Right renal pelvis (tissue), 4 donors: ENCODE measurements at places on chromosomes 1 and 21. TPM values are rescaled to one million over a fixed set of nuclear protein-coding genes. Genes with fewer than 3 reads are reported as not detected.

PLA2G2C gene
- 0.30 TPM for polyA plus RNA-seq

FCRL2 gene
- 0.04 TPM for polyA plus RNA-seq

RGS8 gene
- polyA plus RNA-seq = not detected

ADCY10 gene
- 0.53 TPM for polyA plus RNA-seq

ARID4B gene
- polyA plus RNA-seq = 51.8 TPM

GRCh38 chr1:43705334-43705733 lies 2.0 kb upstream of the ST3GAL3 start:
- DNase-seq = no peak

DNA sequence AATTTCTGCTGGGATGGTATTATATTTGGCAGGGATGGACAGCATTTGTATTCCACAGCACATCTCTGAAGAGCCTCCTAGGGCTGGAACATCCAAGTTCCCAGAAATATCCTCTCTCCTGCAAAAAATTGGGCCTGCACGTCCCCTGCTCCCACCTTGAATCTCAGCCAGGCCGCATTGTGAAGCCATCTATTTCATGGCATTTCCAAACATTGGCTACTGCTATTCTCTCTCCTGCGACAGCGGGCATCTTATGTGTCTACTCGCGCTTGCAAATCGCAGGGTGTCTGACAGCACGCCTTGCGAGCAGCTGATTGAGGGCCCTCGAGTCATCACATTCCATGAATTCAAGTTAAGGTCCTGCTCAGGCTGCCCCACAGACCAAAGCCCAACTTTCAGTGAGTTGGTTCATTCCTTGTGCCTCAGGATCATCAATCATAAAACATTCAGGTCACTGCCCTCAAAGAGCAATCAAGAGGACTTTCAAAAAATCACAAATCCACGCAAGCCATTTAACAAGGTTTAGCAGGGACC lies 15.8 kb downstream of the RGS8 start:
- DNase-seq = no peak

DNA sequence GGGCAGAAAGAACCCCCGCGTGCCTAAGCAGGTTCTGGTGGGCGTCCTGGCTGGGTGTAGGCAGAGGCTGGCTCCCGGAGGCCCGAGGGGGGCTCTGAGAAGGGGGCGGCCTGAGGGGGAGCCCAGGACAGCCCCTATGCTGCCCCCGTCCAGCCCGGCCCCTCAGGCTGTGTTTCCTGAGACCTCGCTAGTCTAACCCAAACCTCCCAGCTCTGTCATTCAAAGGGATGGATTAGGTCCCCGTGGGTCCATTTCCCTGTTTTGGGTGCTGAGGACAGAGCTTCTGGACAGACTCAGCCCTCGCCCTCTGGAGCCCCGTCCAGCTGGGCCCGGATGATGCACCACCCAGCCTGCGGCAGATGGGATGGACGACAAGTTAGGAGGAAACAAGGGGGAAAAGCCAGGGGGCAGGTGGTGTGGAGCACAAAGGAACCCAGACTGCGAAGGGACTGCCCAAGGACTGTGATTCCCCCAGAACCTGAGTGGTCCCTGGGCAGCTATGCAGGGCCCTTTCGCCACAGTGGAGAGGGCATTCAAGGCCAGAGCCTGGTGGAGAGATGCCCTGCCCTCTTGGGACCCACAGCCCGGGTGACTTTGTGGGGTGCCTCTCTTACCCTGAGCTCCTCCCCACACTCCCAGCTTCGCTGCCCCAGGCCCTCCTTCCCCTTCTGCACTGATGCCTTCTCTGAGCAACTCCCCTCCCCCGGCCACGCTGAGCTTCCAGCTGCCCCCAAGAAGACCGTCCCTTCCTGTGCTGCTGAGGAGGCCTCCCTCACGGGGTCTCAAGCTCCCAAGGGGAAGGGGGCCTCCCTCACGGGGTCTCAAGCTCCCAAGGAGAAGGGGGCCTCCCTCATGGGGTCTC lies 2.8 kb downstream of the HES4 start:
- DNase-seq = no peak
